A673 (cell line): ENCODE measurements at places on chromosomes 13 and 19. TPM values are rescaled to one million over a fixed set of nuclear protein-coding genes. Genes with fewer than 3 reads are reported as not detected.

The LPAR2 gene
- total RNA-seq = 17.2 and 20.6 TPM in 2 replicates

The ZMYM2 gene
- 87.1 and 104 TPM in 2 replicates for total RNA-seq

The ZNF442 gene
- 0.86 and 0.90 TPM in 2 replicates for total RNA-seq

The SYT3 gene
- total RNA-seq = 1.8 and 2.0 TPM in 2 replicates

The NOTCH3 gene
- 19.7 and 41.9 TPM in 2 replicates for total RNA-seq

The GPR42 gene
- not detected in 2 replicates for total RNA-seq

The FGF21 gene
- not detected in 2 replicates for total RNA-seq
